Activated CD4-positive, alpha-beta T cell treated with anti-CD3 and anti-CD28 coated beads, Interleukin-2, Interleukin-6, amounts not matched to agents 100 ng/mL and 50 ng/mL, durations not matched to agents 16 hours and 8 hours (primary cell): ENCODE measurements at places on chromosomes 16 and 17.

- no peak for DNase-seq
These were observed 92.3 kb downstream of the PITPNC1 start for GRCh38 chr17:67469208-67469980.

DNA sequence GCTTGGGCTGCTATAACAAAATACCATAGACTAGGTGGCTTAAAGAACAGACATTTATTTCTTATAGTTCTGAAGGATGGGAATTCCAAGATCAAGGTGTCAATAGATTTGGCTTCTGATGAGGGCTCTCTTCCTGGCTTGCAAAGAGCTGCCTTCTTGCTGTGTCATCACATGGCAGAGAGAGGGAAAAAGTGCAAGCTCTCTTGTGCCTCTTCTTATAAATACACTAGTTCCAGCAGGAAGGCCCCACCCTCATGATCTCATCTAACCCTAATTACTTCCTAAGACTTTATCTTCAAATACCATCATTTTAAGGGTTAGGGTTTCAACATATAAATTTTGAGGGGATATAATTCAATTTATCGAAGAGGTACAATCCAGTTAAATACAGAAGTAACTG lies 30.6 kb downstream of the ABCA9 start:
- no peak for DNase-seq

DNA sequence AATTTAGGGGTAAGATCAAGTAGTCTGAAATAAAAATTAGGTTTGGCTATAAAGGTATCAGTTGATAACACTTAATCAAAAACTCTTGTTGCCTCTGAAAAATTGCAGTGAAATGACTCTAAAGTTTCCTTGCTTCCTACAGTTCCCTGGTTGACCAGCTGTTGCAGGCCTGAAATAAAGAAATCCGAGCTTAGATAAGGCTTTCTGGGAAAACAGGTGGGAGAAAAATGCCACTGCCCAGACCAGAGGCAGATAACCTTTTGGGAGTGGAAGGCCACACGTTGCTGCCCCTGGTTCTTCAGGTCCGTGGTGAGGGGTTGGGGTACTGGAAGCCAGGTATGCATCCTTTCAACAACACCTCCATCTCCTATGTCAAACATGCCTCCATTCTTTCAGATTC lies 111.3 kb downstream of the HS3ST3A1 start:
- DNase-seq = no peak

GRCh38 chr16:1107731-1108130 lies 11.7 kb upstream of the C1QTNF8 start:
- DNase-seq = no peak

- DNase-seq = peak; percentile 32
These were observed 24.1 kb upstream of the CDH5 start for GRCh38 chr16:66342294-66342900.

GRCh38 chr16:11950388-11950787 lies 8.5 kb upstream of the NPIPB2 start:
- DNase-seq = no peak

GRCh38 chr16:58212824-58213655 lies 15.1 kb upstream of the CSNK2A2 start:
- DNase-seq = no peak

DNA sequence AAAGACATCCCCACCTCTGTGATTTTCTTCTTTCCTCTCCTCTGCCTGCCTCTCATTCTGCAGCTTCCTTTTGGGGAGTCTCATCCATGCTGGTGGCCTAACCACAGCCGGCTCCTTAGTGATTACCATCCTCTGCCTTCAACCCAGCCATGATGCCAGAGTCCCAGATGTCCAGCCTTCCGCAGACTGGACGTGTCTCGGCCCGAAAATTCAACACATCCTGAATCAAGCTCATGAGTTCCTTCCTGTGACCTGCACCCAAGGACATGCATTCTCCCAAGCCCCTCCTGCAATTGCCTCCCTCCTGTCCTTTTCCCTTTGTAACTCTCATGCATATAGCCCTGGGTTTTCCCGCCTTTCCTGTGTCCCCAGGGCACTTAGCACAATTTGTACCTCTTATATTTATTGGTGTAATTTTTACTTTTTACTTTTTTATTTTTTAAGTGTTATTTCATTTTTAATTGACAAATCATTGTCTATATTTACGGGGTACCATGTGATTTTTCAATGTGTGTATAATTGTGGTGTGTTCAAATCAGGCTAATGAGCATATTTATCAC lies 1.2 kb upstream of the SLC13A5 start:
- no peak for DNase-seq

GRCh38 chr16:85383836-85384832 lies 229.0 kb upstream of the GSE1 start:
- DNase-seq = no peak

GRCh38 chr17:50547736-50548083 lies 736 bp downstream of the SPATA20 start:
- no peak for DNase-seq

DNA sequence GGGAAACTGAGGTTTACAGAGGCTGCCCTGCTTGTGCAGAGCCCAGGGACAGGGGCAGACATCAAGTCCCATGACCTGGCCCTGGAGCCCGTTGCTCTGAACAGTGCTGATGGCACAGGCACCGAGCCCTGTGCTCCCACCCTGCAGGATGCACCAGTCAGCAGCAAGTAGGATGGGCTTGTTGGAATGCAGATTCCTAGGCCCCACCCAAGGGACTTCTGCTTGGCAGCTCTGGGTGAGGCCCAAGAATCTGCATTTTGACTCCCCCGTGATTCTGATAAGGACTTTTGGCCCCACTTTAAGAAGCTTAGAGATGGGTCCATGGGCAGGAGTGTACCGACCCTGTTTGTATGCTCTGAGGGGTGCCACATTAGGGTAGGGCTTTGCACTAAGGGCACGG lies 23.3 kb downstream of the LASP1 start:
- DNase-seq = no peak

DNA sequence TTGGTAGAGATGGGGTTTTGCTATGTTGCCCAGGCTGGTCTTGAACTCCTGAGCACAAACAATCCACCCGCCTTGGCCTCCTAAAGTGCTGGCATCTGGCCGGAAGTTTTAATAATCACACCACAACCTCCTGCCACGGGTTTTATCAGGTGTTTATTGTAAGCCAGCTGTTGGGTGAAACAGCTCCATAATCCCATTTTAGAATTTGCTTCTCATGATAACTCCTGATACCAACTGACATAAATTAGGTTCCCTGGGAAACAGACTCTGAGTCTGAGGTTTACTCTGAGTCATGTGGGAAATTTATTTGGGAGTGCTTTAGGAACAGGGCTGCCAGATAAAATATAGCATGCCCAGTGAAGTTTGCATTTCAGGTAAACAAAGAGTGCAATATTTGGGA lies 122.6 kb upstream of the MED13 start:
- no peak for DNase-seq

- peak; percentile 91 for DNase-seq
These were observed 51.7 kb upstream of the MTSS2 start for GRCh38 chr16:70737377-70738082.
